ENCODE measurements at places on chromosomes 7 and 10.

GRCh38 chr7:2087744-2088143, 145.0 kb downstream of the MAD1L1 start:
- no peak for DNase-seq

DNA sequence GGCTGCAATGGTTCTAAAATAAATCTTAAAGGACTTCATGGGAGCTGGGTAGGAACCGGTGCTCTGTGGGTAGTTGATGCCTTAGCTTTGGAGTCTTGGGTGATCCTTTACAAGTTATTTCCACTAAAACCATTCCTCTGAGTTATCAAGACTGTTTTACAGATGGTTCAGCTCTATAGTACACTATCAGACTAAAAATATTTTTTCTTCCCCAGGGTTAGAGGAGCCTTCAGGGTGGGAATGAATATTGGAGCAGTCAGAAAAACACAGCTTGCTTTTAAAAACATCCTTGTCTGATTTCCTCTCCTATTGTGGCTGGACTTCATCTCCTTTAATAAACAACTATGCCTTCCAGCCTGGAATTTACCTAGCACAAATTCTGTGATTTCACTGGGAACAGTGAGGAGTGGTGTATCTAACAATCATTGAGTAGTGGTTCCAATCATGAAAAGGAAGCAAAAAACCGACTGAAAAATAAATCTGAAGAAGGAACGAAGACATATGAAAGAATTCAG, 102.6 kb upstream of the AFAP1L2 start:
- no peak for DNase-seq

DNA sequence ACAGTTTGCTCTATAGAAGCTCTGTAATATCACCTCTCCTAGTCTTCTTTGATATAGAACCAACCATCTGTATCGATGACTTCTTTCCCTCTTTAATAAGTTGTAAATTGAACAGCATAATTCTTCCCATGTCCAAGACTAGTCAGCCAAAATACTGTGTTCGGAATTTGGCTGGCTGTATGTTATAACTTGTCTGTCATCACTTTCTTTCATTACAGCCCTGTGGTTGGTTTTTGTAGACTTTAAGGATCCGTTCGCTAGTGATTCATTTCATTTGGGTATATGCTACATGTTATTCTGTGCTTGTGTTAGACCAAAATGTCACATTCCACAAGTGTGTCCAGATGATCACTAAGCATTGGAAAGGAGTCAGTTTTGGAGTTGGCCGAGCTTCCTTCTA, 155.4 kb upstream of the ITGB1 start:
- no peak for DNase-seq

DNA sequence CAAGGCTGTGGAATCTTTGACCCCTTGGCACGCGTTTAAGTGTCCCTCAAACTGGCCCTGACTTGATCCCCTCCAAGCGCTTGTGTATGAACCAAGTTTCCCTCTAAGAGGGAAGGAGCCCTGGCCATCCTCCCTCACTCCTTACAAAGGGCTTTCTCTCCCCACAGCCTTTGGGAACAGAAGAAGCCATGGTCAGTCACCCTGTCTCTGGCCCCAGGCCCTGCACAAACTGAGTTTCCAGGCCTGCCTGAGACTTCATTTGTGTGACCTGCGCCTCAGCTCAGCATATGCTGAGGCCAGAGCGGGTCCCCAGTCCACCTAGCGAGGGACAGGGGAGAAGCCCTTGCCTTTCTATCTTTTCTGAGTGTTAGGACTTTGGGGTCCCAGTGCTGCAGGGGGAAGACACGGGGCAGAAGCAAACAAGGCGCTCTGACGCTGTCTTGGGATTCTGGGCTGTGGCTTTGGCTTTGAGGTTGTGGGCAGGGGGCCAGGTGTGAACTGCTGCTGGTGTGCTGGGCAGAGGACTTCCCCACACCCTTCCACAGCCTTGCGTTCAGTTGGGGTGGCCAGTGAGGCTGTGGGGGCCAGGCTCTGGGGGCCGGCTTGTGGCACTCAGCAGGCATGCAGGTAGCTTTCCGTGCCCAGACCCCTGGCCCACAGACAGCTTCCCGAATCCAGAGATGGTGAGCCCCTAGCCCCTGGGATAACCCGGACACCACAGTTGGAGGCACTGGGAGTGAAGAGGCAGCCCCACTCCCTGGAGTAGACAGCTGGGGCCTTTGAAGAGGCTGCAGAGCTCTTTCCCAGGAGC, 1.5 kb downstream of the RET start:
- DNase-seq = no peak

DNA sequence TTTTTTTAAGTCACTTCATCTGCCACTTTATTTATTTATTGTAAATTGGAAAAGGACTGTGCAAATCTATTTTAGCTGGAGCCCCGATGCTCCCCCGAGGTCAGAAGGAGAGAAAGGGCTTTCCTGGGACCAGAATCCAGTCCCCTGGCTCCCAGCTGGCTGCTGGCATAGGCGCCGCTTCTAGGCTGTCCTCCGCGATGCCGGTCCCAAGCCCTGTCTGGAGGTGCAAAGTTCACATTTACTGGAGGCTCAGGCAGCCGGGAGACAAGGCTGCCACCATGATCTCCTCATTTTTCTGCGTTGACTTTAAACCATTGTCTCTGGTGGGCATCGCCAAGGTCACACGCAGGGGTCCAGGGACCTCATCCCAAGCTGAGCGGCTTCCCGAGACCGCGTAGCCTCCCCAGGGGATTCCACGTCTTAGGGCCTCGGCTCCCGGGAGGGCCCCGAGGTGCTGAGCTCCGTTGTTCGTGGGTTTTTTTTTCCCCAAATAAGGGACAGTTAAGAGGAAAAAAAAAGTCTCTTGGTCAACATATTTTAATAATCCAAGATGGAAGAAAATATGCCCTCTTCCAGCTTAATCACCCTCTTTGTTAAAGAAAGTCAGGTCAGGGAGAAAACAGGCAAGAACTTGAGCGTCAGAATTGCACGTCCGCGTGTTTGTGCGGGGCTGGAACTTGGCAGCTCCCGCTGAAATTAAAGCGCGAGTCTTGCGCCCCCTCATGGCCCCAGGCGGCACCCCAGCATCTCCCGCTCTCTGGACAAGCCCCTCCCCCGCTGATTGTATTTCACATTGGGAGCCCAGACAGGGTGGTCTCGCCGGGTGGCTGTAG, 11.9 kb downstream of the RGR start:
- peak; percentile 32 for DNase-seq

DNA sequence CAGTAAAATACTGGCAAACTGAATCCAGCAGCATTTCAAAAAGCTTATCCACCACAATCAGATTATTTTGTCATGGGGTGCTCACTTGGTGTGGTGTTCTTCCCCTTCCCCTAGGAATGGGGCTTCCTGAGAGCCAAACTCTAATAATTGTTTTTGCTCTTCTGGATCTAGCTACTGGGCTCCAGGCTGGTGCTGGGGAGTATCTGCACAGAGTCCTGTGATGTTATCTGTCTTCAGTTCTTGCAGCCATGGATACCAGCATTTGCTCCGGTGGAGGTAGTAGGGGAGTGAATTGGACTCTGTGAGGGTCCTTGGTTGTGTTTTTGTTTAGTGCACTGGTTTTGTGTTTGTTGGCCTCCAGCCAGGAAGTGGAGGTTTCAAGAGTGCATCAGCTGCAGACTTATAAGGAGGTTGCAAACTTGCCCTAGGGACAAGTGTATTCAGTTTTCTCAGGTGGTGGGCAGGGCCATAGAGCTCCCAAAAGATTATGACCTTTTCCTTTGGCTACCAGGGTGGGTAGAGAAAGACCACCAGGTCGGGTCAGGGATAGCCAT, 308.5 kb upstream of the MAGI2 start:
- DNase-seq = no peak

- DNase-seq = no peak
Observed at GRCh38 chr7:82263920-82264782, 179.4 kb downstream of the CACNA2D1 start.

DNA sequence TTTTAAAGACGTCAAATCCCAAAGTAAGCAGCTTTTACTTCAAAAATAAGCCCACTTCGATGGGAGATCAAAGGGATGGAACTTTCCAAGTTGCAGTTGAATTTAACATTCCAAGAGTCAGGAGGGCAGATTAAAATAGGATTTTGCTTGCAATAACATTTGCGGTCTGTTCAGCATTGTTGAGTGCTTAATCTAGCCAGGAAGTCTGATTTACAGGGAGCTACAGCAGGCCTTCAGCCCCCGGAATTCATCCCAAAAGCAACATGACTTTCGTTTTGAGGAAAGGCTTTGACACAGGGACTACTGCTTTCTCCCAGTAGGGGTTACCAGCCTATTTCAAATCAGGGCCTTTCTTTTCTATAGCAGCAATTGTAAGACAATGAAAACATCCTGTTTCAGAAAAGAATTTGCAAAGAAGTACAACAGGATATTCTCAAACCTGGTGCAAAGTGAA, 279.6 kb upstream of the PITRM1 start:
- no peak for DNase-seq

DNA sequence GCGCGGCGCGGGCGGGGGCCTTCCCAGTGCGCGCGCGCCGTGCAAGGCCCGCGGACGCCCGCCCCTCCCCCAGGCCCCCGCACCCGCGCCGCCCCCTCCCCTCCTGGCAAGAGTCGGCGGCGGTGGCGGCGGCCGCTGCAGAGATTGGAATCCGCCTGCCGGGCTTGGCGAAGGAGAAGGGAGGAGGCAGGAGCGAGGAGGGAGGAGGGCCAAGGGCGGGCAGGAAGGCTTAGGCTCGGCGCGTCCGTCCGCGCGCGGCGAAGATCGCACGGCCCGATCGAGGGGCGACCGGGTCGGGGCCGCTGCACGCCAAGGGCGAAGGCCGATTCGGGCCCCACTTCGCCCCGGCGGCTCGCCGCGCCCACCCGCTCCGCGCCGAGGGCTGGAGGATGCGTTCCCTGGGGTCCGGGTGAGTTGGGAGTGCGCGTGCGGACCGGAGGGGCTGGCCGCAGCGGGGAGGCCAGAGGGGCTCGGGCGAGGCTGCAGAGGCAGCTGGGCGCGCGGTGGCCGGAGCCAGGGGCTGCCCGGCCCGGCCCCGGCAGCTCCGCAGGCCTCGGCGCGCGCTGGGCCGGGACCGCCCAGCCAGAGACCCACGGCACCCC, at the start of gene BMPR1A:
BMPR1A (plus strand) TSS at position 109 of the 602 bp plus-strand sequence. CDS start 119,400 bp downstream, outside the sequence.
- DNase-seq = no peak

GRCh38 chr7:111215550-111215949, 124.6 kb downstream of the LRRN3 start:
- DNase-seq = no peak

- DNase-seq = no peak
Observed at GRCh38 chr7:120794106-120794729, 63.7 kb downstream of the TSPAN12 start.

- DNase-seq = no peak
Observed at GRCh38 chr7:33873981-33874750, 31.2 kb upstream of the BMPER start.

GRCh38 chr10:44357023-44357540, 27.8 kb downstream of the CXCL12 start:
- no peak for DNase-seq

DNA sequence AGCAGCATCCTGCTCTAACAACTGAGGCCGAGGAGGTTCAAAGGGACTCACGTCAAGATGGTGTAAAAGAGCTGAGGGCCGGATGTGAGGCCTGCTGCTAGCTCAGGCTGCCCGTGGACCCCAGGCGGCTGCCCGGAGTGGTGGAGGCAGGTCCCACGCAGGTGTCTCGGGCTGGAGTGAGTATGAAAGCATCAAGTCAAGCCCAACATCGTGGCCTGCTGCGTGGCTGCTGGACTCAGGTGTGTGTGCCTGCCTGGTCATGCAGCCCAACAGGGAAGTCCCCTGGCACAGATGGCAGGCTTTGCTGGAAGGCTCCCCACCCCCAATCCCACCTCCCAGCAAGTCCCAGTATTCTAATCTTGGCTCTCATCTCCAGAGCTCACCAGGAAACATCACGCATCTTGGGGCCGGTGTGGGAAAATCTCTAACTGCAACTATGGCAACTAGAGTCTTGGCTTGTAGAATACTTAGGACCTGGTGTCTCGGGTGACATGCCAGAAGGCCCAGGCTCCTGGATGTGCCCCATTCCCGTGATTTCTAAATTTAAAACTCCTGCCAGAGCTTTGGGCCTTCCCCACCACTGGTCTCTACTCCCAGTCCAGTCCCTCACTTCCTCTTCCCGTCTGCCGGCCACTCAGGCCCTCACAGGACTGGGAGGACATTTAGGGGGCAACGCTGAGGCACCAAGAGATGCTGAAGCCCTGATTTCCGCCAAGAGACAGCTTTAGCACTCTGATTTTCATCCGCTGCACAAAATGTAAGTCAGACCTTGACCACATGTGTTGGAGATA, 85.9 kb downstream of the PRKAG2 start:
- DNase-seq = no peak

DNA sequence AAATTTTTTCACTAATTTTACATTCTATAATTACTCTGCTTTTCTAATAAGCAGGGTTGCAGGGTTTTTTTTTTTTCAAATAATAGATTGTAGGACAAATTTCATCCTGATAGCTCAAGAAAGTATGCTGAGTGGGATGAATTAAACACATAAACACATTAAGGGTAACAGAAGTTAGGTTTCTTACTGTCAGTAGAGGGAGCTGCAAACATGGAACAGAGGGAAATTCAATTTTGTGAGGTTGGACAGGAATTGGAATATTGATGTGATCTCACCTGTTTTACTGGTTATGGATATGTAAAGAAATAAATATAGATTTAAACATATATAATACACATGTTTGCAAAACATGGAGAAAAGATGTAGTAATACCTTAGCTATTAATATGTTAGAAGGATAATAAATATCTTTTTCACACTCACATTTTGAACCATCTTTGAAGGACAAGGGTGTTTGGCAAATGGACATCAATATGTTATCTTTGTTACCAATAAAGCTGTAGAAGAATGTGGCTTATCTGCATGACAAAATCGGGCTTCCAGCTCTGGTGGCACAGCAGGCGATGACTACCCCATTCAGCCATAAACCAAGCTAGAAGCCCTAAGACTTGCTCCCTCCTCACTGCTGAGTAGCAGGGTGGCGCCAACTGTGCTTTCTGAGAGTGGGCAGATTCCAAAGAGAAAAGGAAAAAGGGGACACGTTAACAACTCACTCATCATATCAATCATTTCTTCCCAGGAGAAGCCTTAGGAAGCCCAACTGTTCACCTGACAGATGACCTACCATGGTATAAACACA, 1257.4 kb downstream of the GATA3 start:
- no peak for DNase-seq

DNA sequence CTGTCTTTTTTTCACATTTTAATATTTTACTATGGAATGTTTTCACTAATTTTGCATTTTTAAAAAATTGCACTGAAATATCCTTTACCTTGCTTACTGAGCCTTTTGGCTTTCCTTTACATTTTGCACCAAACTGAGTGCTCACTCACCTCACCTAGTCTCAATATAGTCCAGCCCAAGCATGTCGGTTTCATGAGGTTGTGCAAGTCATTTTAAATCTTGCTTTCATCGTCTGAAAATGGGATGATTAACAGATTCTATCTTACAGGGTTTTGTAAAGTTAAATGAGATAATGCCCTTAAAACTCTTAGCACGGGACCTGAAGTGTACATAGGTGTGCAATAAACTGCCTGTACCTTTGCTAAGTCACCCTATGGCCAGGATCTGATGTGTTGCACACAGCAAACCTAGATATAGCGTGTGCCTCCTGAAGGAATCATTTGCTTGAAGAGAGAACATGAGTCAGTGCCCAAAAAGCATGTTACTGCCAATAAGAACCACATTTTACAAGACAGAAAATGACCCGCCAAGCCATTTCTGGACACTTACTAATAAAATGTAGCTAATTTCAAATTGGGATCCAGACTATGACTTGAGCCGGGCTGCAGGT, 199.8 kb downstream of the JCAD start:
- no peak for DNase-seq
